Esophagus squamous epithelium (tissue), 5 donors: ENCODE measurements at places on chromosomes 5 and 9.

DNA sequence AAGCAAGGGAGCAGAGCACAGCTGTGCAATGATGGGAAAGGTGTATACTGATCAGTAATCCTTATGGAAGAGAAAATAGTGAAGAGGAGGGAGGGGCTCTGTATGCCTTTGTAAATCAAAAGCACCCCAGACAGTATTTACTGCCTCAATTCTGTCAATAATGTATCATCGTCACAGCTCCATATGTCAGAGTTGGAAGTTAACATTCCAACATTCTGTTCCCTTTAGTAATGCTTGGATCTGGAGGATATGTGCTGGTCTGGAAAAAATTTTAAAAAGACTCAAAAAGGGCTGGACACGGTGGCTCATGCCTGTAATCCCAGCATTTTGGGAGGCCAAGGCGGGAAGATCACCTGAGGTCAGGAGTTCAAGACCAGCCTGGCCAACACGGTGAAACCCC, 310.4 kb downstream of the ACTL7B start:
- DNase-seq: no peak

DNA sequence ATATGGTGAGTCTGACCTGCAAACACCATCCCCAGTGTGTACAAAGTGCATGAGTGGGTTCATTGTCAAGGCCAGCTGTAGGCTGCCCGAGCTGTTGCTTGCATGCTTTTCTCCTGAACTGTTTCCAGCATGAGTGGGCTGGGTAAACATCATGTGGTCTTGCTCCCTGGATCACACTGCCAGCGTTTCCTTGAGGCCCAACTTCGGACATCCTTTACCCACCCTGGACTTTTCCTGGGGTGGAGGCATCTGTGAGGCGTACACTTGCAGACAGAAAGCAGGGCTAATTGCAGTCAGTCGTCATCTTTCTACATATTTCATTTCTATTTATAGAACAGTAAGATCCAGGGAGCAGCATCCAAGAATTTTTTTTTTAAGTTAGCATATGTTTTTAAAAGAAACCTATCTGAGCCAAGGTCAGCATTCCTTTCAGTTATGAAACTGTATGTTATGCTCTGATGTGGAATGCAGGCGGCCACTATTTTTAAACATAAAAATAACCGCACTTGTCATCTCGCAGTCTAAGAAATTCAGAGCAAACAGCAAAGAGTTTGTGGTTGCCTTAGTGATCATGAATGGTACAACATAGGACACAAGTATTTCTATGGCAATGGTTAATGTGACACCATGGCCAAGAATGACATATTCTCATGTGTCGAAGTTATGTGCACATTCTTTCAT, 106.5 kb upstream of the DMRT1 start:
- DNase-seq: no peak

- DNase-seq: no peak
Observed at GRCh38 chr5:71782393-71782770, 63.3 kb downstream of the CARTPT start.

DNA sequence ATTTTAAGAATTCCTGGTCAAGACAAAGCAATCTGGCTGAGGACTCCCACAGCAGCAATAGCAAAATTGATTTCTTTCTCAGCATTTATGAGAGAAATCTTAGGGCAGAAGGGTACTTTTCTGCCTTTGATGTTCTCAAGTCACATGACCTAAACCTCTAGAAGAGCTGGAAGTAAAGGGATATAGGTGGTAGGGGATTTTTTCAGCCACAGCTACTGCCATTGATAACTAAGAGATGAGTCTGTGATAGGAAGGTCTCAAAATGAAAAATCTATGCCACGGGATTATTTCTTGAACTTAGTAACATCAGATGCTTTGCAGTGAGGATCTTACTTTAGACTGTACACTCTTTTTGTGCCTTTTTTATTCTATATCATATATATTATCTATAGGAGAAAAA, 35.6 kb downstream of the IL6ST start:
- no peak for DNase-seq

GRCh38 chr5:140764177-140764973, 21.6 kb upstream of the PCDHA1 start:
- DNase-seq: no peak

GRCh38 chr5:145441228-145441627, 393.9 kb downstream of the PRELID2 start:
- no peak for DNase-seq

DNA sequence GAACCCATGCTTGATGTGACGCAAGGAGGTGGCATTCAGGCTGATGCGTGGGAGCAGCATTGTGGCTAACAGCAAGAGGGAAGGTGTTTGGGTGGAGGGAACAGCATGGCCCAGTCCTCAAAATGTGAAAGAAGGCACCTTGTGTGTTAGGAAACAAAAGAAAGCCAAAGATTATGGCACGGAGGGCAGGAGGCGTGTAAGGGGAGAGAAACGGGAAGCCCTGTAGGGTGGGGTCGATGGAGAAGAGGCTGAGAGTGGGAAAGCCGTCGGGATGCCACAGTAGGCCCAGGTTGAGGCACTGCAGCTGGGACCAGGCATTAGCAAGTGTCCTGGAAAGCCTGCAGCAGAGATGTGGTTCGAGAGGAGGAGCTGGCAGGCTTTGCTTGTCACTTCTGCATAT, 241.1 kb downstream of the GADD45G start:
- DNase-seq: no peak

GRCh38 chr9:126614088-126614454, 343 bp downstream of the LMX1B start:
- no peak for DNase-seq

GRCh38 chr9:77710316-77710715, 62.2 kb upstream of the GNA14 start:
- DNase-seq: no peak

DNA sequence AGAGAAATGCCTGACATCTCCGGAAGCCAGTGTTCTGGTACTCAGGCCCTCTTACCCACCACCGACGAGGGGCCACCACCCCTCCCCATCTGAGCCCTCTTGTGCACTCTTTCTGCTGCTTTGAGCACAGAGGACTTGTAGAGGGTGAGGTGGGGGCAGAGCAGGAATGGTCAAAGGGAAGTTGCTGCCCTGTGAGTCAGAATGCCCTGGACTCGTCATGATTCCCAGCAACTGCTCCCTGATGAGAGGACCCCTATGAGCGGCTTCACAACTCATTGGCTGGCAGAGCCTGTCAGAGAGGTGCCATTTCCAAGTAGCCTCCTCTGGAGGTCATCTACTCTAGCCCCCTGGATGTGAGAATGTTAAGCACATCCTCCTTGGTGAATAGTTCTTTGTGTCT, 845 bp downstream of the ECSCR start:
- no peak for DNase-seq

DNA sequence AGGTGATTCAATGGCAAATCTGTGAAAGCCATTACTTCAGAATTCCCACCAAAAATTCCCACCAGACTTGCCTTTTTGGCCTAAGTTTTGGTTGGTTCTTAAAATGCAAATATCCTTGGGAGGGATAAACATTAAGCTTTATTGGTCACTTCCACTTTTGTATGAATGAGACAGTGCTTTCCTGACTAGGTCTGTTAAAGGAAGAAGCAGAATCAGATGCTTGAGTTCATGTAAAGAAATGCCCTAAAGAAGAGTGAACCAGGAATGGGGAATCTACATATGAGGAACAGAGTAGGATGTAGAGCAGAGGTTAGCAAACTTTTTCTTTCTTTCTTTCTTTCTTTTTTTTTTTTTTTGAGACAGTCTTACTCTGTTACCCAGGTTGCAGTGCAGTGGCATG, 129.3 kb downstream of the GCNT1 start:
- no peak for DNase-seq

GRCh38 chr9:123757960-123758359, 172.0 kb downstream of the DENND1A start:
- no peak for DNase-seq

DNA sequence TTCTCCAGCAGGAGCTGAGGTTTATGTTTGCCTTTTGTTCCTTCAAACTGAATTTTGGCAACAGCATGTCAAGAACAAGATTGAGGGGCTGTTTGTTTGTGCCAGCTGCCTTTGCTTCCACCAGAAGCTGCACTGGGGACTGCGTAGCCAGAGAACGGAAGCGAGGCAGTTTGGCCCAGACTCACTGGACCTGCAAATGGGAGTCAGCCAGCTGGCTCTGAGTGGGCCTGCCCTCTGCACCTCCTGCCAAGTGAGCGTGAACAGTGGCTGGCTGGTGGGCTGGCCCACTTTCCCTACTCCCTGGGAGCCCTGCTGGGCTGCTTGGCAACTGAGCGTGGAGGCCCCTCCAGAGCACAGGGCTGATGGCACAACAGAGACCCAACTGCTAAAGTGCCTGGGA, 111.6 kb downstream of the GALNT10 start:
- DNase-seq: no peak

- no peak for DNase-seq
Observed at GRCh38 chr9:86645303-86645702, 291.1 kb upstream of the TUT7 start.

- no peak for DNase-seq
Observed at GRCh38 chr5:122668552-122668951, 106.3 kb upstream of the SNX2 start.

GRCh38 chr9:32698706-32699277, 63.3 kb upstream of the TAF1L start:
- DNase-seq: no peak

DNA sequence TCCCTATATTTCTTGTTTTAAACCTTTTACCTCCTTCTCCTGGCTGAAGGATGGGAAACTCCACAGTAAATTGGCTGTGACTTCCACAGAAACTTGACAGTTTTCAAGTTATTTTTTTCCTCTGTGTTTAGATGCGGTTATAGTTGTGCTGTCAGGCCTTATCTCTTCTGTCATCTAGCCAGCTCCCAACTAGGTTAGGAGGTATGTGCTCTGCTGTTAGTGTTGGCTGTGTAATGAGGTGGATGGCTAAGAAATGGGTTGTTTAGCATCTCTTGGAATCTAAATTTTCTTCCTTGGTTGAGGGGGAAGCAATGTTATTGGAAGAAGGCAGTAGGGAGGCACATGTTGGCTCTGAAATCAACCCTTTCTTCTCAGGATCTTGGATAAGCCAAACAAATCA, 149.9 kb upstream of the RUSC2 start:
- no peak for DNase-seq

GRCh38 chr5:173664154-173664526, 47.7 kb upstream of the BOD1 start:
- no peak for DNase-seq

- no peak for DNase-seq
Observed at GRCh38 chr5:122078116-122079110, at the start of gene LOX. Gene LOX, minus strand, starts transcription at chr5:122078259. Its CDS starts 274 bp downstream, at chr5:122077985.

GRCh38 chr9:129038109-129038852, 1.9 kb downstream of the MIGA2 start:
- no peak for DNase-seq

DNA sequence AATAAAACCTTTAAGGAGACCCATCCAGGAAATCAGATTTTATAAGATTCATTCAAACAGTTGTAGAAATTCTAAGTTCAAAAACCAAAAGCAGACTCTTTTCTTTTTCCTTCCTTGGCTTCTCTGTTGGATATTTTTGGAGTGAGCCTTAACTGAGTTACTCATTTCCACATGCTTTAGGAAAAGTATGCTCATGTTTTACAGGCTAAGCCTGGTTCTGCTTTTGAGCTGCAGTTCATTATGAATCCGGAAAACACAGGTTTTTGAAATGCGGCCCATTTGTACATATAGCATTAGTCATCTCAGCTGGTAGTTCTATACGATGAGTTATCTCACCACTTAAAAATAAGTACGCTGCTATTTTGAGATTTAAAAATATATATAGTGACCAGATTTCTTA, 156.6 kb upstream of the DMRT1 start:
- no peak for DNase-seq

- DNase-seq: no peak
Observed at GRCh38 chr5:61916621-61917620, 389.1 kb upstream of the KIF2A start.

GRCh38 chr9:133906932-133907910, 84.9 kb downstream of the VAV2 start:
- DNase-seq: no peak

DNA sequence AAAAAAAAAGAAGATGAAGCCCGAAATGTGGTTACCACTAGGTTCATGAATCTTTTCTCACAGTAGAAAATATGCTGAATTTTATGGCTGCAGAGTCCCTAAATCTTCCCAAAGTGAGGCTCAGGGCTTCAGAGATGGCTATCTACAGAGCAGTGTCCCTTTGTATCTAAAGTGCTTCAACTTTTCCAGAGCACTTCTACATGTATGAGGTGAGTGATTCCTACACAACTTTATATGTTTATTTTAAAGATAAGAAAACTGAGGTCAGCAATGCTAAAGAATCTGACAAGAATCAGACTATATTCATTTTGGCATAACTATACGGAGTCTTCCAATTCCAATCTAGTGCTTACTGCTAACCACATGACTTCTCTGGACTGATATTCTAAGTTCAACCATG, 53.2 kb downstream of the MRPS27 start:
- DNase-seq: no peak

- DNase-seq: no peak
Observed at GRCh38 chr5:138495351-138495750, 30.1 kb downstream of the EGR1 start.

DNA sequence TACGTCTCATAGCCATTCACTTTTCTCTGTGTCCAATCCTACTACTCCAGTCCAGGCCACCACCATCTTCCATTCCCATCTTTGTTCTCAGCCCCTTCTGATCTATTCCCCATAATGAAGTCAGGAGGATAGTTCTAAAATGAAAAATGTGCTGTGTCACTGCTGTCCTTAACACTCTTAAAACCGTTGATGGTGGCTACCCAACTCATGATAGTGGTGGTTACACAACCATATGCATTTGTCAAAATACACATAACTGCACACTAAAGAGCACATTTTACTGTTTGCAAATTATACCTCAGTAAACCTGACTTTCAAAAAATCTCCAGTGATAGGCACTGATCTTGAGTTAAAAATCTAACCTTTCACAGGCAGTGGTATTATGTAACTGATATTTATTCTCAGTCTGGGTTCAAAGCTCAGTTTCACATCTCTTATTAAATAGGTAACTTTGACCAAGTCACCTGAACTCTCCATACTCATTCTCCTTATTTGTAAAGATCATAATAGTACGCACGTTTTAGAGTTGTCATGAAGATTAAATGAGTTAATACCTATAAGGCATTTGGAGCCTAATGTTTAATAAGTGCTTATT, 24.6 kb upstream of the ADRB2 start:
- no peak for DNase-seq

DNA sequence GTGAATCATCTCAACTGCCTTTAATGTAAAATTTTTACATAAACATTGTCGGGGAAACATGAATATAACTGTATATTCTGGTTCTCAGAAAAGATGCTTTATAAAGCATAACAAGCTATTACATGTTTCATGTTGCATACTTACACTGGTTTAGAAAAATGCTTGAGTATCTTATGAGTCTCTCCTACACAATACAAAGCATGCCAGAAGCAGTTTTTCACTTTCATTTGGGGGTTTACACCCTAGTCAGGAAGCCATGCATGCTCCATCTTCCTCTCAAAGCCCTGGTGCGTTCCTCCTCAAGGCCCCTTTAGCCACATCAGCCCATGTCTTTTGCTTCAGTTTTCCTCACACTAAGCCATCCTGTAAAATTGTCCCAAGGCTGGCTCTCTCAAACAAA, 22.8 kb downstream of the ELAVL2 start:
- no peak for DNase-seq

DNA sequence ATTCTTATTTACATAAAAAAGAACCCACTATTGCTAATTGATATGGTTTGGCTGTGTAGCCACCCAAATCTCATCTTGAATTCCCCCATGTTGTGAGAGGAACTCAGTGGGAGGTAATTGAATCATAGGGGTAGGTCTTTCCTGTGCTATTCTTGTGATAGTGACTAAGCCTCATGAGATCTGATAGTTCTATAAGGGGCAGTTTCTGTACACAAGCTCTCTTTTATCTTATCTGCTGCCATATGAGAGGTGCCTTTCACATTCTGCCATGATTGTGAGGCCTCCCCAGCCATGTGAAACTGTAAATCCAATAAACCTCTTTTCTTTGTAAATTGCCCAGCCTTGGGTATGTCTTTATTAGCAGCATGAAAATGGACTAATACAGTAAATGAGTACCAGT, 58.2 kb upstream of the PRR16 start:
- no peak for DNase-seq
